GM19239 (cell line): ENCODE measurements at places on chromosomes 7 and 10.
A peak's percentile ranks its signal among the peaks of the same experiment; 100 is the strongest.

DNA sequence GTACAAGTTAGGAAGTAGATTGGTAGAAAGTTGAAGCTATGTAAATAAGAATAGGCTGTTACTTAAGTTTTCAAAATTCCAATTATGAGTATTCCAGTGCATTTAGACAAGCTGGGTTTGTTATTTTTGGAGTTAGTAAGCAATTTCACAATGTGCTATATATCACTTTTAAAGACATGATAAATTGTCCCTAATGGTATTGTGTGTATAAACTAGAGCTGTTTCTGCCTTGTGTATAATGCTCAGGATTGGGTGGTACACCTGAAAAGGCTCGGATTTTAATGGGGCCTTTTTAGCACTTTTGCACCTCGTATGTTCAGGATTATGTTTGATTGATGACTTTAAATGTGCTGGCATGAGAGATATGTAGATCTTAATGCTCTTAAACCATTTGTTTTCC is 175.8 kb downstream of the VTI1A start:
- DNase-seq, result no peak

GRCh38 chr7:47893238-47893637 is 55.0 kb downstream of the PKD1L1 start:
- peak; percentile 10 for DNase-seq

- DNase-seq, result no peak
Observed at GRCh38 chr10:29841724-29842649, 207.2 kb upstream of the SVIL start.

GRCh38 chr10:25698638-25699037 is 235.4 kb upstream of the MYO3A start:
- no peak for DNase-seq

GRCh38 chr10:76582531-76582930 is 1055.1 kb downstream of the KCNMA1 start:
- no peak for DNase-seq

DNA sequence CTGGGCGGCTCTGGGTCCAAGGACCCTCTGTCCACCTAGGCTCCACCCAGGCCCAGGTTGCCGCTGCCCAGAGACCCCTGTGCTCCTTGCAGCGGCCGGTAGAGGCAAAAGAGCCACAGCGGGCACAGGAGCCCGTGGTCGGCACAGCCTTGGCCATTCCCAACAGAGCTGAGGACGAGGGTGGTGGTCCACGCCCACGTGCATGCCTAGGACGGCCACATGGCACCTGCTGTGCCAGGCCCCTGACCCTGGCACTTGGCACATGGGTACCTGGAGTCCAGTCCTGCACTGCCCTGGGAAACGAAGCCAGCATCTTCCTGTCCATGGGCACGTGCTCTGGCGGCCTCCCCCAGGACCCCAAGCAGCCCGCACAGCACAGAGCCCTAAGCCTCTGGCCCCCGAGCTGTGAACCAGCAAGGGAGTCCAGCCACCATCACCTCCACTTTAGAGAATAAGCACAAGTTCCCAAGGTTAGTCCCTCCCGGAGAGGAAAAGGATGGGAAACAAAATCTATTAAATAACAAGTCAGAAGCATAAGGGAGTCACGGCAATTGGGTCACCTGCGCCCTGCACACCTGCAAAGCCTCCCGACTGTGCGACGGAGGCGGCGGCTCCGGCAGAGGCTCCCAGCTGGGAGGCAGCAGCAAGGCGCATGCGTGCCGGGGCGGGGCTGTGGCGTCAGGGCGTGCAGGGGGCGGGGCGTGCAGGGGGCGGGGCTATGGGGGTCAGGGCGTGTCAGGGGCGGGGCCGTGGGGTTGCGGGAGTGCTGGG is 59.1 kb downstream of the STK32C start:
- no peak for DNase-seq

DNA sequence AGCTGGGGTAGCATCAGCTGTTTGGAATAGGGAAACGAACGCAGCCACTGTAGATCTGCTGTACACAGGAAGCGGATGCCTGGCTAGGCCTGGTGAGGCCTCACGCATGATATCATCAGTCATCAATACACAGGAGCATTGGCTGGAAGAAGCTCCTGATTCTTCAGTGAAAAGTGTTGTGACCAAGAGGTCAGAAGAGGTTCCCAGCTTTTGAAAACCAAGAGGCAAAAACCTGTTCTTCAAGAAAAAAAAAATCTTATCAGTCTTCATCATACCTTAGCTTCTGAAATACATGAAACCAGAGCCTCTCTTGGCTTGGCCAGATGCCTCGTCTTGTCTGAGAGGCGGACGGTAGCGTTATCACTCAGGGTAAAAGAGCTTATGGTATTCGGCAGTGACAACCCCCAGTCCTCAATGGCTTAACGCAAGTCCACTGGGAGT is 139.3 kb upstream of the TCF7L2 start:
- no peak for DNase-seq

DNA sequence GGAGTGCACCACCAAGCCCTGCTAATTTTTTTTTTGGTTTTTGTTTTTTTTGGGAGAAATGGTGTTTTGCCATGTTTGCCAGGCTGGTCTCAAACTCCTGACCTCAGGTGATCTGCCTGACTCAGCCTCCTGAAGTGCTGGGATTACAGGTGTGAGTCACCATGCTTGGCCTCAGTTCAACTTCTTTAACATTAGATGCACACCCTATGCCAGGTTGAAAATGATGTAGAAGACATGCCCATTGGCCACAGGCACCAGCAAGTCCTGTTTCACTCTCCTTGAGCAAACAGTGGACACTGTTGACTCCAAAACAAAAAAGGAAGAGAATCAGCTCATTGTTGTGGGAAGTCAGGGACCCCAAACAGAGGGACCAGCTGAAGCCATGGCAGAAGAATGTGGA is 1205.3 kb downstream of the REEP3 start:
- DNase-seq, result no peak

GRCh38 chr7:123770378-123770777 is 21.6 kb upstream of the WASL start:
- no peak for DNase-seq

- DNase-seq, result no peak
Observed at GRCh38 chr7:120064565-120064964, 208.4 kb upstream of the KCND2 start.

GRCh38 chr10:11697718-11698527 is 44.3 kb upstream of the ECHDC3 start:
- DNase-seq, result no peak
